Osteoblast (primary cell): ENCODE measurements at places on chromosomes 11 and 22.

GRCh38 chr11:122661182-122661945 is 5.8 kb downstream of the UBASH3B start:
- no peak for DNase-seq

- no peak for DNase-seq
These were observed 33.3 kb downstream of the NADSYN1 start for GRCh38 chr11:71486320-71486719.

DNA sequence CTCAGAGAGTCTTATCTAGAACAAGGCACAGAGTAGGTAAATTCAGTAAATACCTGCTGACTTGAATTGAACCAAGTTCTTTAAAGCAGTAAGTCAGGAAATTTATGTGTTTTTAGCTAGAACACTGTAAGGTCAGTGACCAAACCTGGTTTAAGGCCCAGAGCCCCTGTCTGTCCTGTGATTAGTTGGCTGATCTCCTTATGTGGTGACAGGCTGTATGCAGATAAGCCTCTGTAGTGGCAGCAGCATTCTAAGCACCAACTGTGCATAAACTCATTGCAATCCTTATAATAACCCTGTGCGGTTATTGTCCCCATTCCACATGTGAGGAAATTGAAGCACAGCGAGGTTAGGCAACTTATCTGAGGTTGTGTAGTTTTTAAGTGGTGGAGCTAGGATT is 40.5 kb downstream of the FBXO7 start:
- no peak for DNase-seq

DNA sequence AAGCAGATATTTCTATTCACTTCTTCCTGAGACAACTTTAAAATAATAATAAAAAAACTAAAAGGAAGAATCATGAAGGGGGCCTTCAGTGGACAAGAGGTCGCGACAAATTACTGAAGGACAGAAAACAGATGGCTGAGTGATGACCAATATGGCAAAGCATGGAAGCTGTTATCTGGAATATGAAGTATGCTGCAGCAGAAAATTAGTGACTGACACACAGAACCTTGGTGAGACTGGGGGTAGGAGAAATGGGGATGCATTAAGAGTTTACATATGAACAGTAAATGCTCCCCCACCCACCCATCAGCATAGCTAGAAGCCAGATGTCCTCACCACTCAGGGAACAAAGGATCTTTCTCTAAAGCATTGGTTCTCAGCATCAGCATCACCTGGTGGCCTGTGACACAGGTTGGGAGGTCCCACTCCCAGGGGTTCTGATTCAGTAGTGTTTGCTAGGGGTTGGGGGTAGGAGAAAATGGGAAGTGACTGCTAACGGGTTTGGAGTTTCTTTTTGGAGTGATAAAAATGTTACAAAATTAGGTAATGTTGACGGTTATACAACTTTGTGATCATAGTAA is 59.7 kb downstream of the NARS2 start:
- DNase-seq, result no peak
